Effector memory CD8-positive, alpha-beta T cell (primary cell): ENCODE measurements at places on chromosomes 2 and 18.

- no peak for DNase-seq
These were observed 236.5 kb downstream of the TPGS2 start for GRCh38 chr18:36592282-36592681.

GRCh38 chr2:235659767-235660322, 166.0 kb downstream of the AGAP1 start:
- no peak for DNase-seq

GRCh38 chr2:128714851-128715312, 396.2 kb upstream of the HS6ST1 start:
- DNase-seq: no peak

GRCh38 chr18:26057344-26057773, 33.1 kb downstream of the SS18 start:
- no peak for DNase-seq

DNA sequence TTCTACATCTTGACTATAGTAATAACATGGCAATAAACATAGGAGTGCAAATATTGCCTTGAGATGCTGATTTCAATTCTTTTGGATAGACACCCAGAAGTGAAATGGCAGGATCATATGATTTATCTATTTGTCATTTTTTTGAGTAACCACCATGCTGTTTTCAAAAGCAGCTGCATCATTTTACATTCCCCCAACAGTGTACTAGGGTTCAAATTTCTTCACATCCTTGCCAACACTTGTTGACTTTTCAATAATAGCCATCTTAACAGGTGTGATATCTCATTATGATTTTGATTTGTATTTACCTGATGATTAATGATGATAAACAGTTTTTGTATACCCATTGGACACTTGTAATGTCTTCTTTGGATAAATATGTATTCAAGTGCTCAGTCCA, 90.8 kb downstream of the STRADB start:
- DNase-seq: no peak

DNA sequence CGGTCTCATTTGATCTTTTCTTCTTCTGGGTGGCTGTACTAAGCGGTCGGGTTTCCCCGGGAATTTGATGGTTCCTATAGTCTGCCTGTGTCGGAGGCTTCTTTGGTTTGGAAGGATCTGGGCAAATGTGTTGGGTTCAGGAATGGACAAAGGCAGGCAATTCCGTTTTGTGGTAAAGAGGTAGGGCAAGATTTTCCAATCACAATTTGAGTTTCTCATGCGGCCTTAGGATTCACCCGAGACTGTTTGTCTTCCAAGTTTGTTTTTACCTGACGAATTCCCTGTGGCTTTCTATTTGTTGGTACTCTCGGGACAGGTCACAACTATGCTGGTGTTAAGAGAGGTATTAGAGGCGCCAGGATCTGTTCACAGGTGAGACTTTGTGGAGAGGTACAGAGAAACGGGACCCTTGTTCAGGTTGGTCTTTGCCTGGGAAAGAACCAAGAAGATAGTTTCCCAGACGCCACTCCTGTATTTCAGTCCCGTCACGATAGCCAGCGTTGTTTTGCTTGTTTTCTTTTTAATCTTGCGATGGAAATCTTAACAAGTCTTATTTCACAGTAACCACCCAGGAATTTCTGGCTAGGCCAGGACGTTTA, 3.0 kb downstream of the SP5 start:
- no peak for DNase-seq

- DNase-seq: no peak
These were observed 131.5 kb downstream of the ZNF516 start for GRCh38 chr18:76363436-76364120.

GRCh38 chr18:48365965-48366364, 43.2 kb downstream of the ZBTB7C start:
- no peak for DNase-seq

DNA sequence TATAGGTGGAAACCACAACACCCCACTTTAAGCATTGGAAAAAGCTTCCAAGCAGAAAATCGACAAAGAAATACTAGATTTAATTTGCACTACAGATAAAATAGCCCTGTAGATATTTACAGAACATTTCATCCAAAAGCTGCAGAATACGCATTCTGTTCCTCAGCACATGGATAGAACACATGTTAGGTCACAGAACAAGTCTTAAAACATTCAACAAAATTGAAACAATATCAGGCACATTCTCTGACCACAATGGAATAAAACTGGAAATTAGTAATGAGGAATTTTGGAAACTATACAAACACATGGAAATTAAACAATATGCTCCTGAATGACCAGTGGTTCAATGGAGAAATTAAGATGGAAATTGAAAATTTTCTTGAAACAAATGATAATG, 27.8 kb upstream of the XDH start:
- no peak for DNase-seq

DNA sequence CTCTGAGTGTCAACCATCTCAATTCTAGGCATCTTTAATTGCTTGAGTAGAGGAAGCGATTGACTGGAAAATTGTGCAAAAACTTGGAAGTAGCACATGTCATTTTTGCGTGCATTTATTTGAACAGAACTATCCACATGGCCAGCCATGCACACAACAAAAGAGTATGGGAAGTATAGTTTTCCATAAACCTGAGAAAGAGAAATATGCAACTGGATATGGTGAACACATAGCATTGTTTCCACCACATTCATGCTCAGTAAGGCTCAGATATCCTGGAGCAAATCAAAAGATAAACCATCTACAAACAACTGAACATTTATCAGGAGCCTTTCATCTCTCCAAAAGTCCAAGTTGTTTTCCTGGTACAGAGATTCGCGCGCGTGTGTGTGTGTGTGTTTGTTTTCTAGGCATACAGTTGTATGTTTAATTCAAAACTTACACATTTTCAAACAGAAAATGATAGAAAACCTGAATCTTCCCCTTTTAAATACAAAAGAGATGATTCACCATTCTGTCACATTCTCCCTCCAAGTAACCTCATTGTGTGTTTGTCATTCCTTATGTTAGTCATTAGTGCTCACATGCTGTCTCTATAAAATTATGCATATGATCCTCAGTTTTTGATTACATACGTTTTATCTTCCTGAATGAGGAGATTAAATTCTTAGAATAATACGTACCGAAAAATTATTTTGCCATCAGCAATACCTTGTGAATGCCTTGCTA, 780.4 kb upstream of the NRXN1 start:
- DNase-seq: no peak

DNA sequence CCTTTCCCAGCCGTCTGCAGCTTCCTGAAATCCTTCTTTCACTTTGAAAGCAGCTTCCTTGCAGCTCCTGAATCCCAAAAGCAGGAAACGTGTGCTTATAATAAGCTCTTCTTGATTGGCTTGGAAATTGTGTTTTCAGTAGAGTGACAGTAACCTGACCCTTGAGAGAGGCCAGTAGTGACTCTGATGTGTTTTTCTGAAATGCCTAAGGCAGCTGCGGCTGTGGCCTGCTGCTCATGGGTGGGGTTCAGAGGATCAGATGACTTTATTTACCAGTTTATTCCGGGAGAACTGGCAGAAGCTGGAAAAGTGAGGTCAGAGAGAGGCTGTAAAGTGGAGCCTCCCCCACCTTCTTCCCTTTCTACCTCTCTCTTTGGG, 31.9 kb upstream of the RPIA start:
- no peak for DNase-seq

GRCh38 chr2:17245906-17246305, 272.3 kb downstream of the RAD51AP2 start:
- no peak for DNase-seq

GRCh38 chr2:143685421-143686078, 556.3 kb downstream of the ARHGAP15 start:
- no peak for DNase-seq

- DNase-seq: no peak
These were observed 19.6 kb upstream of the FTCDNL1 start for GRCh38 chr2:199870581-199870980.

GRCh38 chr2:239318790-239319661, 81.8 kb downstream of the HDAC4 start:
- DNase-seq: no peak

DNA sequence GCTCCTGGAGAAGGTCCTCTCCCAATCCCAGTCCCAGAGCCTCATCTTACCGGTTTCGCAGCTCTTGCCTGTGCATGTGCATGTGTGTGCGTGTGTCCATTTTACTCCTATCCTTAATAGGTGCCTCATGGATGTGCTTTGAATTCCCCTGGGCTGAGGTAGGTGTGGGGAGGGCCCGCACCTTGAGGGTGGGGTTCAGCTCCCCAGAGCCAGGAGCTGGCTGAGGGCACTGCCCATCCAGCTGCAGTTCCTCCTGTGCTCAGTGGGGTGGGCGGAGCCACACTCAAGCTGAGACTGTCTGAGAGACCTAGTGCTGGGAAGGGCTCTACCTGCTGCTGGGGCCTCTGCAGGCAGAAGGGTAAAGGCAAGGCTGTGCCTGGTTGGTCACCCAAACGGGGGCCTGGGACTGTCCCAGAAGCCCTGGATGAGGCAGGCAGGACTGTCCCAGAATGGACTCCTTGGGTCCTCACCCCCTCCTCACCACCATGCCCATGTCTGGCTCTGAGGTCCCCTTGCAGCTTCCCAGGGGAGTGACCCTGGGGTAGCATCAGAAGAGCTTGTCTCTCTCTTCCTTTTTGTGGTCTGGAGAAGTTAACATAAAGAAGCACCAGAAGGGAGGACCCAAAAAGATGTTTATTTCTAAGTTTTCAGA, 8.9 kb downstream of the GDF7 start:
- no peak for DNase-seq

DNA sequence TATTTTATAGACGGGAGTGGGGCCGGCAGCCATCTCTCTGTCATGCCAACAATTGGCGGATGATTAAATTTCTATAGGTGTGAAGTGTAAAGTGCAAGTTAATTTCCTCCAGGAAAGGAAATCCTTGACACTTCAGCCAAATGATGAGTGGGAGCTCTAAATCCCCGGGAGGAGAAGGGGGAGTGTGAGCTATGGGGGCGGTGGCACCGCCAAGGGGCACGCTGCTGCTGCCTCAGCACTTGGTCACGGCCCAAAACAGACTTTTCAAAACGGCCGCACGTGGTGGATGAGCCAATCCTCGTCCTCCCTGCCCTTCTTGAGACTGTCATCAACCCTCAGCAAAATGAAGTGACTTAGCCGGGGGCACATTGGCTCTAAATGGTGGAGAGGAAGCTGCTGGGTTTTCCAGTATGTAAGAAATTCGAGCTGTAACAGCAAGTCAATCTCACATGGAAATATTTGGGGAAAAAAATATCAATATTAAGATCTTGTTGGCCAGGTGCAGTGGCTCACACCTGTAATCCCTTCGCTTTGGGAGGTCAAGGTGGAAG, 200.8 kb downstream of the TFCP2L1 start:
- no peak for DNase-seq

- DNase-seq: no peak
These were observed 45.2 kb upstream of the CTIF start for GRCh38 chr18:48493434-48494230.

DNA sequence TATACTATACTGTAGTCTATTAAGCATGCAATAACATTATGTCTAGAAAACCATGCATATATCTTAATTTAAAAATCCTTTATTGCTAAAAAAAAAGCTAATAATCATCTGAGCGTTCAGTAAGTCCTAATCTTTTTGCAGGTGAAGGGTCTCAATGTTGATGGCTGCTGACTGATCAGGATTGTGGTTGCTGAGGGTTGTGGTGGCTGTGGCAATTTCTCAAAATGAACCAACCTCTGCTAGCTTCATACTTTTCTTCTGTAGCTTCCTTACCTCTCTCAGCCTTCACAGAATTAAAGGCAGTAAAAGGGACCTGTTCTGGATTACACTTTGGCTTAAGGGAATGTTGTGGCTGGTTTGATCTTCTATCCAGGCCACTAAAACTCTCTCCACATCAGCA, 235.8 kb downstream of the NBAS start:
- DNase-seq: no peak

GRCh38 chr18:21991886-21992285, 177.5 kb upstream of the GATA6 start:
- DNase-seq: no peak

GRCh38 chr2:232058063-232058877, 96.8 kb downstream of the DIS3L2 start:
- DNase-seq: no peak

DNA sequence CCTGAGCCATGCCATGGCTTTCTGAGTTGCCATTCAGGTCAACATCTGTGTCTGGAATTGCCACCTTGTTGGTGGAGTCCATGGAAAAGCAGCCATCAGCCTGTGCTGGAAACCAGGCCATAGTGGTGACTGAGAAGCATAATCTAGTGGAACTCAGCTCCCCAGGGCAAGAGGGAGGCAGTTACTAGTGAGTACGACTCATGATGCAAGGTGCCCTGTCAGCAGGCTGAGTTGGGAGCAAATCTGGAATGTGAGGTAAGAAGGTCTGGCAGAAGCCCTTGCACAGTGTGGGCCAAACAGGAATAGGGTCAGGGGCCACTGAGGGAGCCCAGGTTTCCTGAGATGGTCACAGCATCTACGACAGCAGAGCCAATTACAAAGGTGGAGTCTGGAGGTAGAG, 37.1 kb downstream of the SULT1C2 start:
- no peak for DNase-seq

GRCh38 chr2:234912437-234912836, 39.4 kb upstream of the SH3BP4 start:
- no peak for DNase-seq

- DNase-seq: no peak
These were observed 493.0 kb downstream of the PLCL1 start for GRCh38 chr2:198297350-198297749.

DNA sequence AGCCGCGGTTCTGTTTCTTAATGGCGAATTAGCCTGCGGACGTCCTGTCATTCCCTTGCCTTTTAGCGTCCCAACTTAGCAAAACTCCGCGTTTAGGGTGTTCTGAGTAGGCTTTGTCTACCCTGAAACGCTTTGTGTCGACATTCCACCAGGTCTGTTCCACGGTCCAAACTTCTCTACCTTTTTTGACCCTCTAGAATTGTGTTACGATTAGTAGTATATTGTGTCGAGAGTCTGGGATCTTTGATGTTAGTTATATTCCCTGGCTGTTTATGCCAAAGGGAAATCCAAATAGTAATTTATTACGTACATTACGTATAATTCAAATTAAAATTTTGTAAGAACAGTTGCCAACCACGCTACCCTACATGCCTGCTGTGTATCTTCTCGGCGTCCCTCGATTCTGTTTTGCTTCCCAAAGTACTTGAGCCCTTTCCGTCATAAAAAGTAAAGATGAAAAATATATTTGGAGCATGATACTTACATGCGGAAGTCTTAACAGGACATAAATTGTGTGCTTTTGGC, 495 bp upstream of the TTC32 start:
- no peak for DNase-seq

- no peak for DNase-seq
These were observed 996 bp downstream of the PTCD3 start for GRCh38 chr2:86107031-86107430.

- DNase-seq: no peak
These were observed 140.7 kb downstream of the RND3 start for GRCh38 chr2:150346806-150347205.
